ENCODE measurements at places on chromosomes 16 and 17. TPM values are rescaled to one million over a fixed set of nuclear protein-coding genes. Genes with fewer than 3 reads are reported as not detected.

Gene MLKL
- total RNA-seq = 31.3 TPM

Gene PRKAR1A
- 210 TPM for total RNA-seq

Gene PTX4
- total RNA-seq = not detected

Gene MPV17L
- not detected for total RNA-seq

Gene CYGB
- total RNA-seq = not detected

Gene SLC12A4
- 42.5 TPM for total RNA-seq

Gene ALOX15B
- total RNA-seq = not detected

Gene ADAD2
- total RNA-seq = 0.18 TPM

Gene MAF
- 4.6 TPM for total RNA-seq

Gene TSNAXIP1
- total RNA-seq = 0.63 TPM

Gene SLC16A13
- 14.8 TPM for total RNA-seq

Gene CCDC78
- 3.9 TPM for total RNA-seq

Gene ARHGAP23
- total RNA-seq = 0.24 TPM

Gene CD300E
- total RNA-seq = not detected

Gene MAP2K6
- 11.0 TPM for total RNA-seq

All from activated CD8-positive, alpha-beta T cell treated with anti-CD3 and anti-CD28 coated beads, Interleukin-2, amount 10 ng/mL, durations not matched to agents 7 days and 5 days (primary cell).